ENCODE measurements at places on chromosomes 4 and X. TPM values are rescaled to one million over a fixed set of nuclear protein-coding genes. Genes with fewer than 3 reads are reported as not detected.

- no peak for DNase-seq
Measured at GRCh38 chr4:72489267-72489666, 79.8 kb downstream of the ADAMTS3 start.

GRCh38 chrX:15497865-15498264 lies 2.7 kb upstream of the BMX start:
- DNase-seq, result peak; percentile 75

DNA sequence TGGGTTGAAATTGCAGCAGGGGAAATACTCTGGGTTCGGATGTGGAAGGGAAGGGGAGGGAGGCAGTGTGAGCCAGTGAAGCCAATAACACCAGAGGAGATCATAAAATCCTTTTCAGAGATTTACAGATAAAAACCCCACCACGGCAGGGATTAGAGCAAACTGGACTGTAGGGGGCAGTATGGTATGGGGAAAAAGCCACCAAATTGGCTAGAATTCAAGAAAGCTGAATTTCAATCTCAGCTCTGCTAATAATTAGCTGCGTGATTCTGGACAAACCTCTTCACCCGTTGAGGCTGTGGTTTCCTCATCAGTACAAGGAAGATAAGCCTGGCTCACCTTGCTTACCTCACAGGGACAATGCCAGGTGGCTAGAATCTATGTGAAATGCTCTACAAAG lies 108.1 kb downstream of the ATG4A start:
- DNase-seq, result peak; percentile 48

DNA sequence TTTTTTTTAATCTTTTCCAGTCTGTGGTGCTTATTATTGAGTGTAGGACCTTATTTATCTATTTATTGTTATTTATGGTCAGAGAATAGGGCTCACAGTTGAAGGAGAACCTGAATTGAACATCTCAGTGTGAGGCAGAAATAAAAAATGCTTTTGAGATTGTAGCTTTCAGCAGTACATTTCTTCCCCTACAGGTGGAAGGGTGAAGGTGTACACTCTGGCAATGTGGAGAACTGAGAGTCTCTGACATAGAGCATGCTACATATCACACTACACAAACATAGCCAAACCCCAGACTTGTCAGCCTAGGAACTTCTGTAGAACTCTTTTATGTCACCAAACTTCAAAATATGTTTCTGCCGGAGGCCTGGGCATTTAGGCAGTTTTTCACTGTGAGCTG lies 140.2 kb downstream of the STIM2 start:
- no peak for DNase-seq

- DNase-seq, result no peak
Measured at GRCh38 chrX:49101629-49101984, 21.9 kb upstream of the WDR45 start.

GRCh38 chr4:41661442-41662076 lies 87.0 kb downstream of the PHOX2B start:
- DNase-seq, result peak; percentile 58

- no peak for DNase-seq
Measured at GRCh38 chr4:150909116-150909515, 106.0 kb downstream of the LRBA start.

DNA sequence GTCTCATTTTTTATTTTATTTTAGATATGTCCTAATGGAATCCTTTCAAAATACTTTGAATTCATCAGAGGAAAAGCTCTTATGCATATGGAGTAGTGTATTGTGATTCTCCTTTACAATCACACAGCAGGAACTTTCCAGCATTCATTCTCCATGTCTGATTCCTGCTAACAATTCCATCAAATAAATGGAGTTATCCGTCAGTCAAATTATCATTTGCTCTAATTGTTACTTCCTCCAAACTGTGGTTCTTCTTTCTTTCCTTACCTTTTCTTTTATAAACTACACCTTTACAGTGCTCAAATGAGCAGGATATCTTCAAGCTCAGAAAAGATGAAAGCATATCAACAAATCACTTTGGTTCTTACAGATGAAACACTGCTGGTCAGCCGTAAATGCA lies 80.4 kb downstream of the EPHA5 start:
- no peak for DNase-seq

GRCh38 chr4:121182296-121182695 lies 18.2 kb upstream of the TNIP3 start:
- DNase-seq, result no peak

DNA sequence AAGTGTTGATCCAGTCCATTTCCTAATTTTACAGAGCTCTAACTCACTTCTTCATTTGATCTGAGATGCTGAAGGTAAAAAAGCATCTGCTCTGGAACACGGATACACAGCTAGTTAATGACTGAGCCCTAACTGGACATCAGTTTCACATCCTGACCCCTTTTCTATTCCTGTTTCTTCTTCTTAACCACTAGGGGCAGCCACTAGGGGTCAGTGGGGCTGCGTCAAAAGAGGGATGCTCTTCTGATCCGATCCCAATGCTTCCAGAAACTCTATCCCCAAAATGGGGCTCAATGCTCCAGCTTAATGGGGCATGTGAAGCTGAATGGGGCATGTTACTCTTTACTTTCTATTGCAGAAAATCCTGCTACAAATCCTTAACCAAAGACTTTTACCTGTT lies 33.4 kb upstream of the PHKA2 start:
- peak; percentile 16 for DNase-seq

DNA sequence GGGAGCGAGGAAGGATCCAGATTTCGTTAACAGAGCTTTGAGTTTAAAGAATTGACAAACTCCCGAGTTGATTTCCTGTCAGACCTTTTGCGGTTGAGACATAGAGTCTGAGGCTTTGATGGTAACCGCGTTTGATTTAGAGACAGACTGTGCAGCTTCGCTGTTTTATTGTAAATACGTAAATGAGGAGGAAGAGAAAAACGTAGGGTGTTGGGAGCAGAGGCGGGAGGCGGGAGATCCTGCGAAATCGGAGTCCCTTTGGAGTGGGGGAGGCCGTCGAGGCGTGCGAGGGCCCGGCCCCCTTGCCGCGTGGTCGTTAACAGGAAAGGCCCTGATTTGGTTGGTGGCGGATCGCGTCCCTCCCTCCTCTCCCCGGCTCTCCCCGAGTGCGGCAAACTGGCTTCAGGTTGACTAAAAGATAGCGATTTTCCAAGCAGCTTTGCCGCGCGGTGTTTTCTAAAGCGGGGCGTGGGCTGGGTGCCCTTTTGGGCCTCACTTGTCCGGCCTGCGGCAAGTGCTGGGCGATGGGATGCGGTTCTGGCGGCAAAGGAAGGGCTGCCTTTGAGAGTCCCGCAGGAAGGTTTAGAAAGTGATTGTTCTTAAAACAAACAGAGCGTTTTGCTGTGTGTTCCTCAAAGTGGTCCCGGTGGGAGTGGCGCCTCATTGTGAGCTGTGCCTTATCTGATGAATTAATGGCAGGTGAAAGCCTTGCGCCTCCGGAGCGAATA lies 857 bp downstream of the SCML1 start:
- peak; percentile 9 for DNase-seq

DNA sequence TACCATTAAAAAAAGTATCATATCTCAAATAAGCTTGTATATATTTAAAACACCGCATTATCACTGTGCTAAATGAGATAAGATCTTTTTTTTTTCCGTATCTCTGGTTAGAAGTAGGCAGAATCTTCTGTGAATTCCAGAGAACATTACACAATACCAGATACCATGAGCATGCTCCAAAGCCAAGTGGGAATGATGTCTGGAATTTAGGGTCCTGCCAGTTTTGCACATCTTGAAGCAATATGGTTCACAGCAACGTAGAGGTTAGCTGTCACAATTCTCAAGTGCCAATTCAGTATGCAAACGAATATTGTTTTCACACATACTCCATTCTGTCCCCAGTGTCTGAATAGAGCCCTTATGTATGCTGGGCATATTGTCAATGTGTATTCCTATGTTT lies 127.5 kb upstream of the NEIL3 start:
- DNase-seq, result no peak

- DNase-seq, result peak; percentile 53
Measured at GRCh38 chrX:18895189-18895951, 88.5 kb downstream of the PHKA2 start.

DNA sequence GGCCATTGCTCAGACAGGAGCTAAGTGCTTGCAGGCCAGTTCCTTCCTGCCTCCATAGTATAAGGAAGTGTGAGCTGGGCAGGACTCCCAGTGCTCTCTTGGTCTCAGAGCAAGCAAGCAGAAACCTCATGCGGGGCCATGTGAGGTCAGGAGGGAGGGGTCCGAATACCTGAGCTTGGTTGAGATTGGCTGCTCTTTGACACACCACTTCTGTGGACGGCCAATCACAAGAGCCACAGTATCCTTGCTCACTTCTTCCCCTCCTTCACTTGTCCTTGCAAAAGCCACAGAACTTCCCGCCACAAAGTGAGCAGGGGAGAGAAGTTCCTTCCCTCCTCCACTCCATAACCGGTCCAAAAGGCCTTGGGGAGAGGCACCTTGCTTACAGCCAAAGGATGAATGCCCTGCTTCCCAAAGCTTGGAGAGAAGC lies 56.7 kb downstream of the PRPS1 start:
- DNase-seq, result peak; percentile 81

DNA sequence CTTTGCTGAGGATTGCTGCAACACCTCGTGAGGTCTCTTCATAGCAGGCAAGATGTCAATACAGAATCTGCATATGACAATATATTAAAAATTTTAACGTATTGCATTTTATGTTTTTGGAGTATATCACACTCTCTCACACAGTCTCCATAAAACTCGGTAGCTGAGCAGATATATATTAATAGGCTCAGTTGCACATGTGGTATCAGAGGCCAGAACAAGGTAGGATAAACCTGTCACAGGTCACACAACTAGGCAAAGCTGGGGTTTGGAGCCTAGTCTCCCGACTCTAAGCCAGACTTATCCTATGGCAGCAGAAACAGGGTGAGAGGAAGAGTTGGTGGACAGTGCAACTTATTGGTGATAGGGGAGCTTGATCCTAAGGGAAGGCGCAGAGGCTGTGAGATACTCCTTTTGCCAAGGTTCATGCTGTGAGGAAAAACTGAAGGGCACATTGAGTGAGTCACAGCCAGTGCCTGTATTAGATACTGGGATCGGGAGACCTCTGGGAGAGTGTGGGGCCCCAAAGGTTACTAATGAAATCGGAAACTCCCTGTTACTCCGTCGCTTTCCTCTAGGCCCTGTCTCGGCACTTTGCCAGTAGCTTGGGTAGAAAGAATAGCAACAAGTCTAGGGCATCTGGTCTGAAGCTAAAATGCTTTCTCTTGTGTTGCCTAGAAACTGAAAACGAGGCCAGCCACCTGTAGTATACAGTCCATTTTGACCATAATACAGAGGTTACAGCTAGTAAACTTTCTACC lies 195.7 kb downstream of the ARHGAP10 start:
- DNase-seq, result peak; percentile 83

DNA sequence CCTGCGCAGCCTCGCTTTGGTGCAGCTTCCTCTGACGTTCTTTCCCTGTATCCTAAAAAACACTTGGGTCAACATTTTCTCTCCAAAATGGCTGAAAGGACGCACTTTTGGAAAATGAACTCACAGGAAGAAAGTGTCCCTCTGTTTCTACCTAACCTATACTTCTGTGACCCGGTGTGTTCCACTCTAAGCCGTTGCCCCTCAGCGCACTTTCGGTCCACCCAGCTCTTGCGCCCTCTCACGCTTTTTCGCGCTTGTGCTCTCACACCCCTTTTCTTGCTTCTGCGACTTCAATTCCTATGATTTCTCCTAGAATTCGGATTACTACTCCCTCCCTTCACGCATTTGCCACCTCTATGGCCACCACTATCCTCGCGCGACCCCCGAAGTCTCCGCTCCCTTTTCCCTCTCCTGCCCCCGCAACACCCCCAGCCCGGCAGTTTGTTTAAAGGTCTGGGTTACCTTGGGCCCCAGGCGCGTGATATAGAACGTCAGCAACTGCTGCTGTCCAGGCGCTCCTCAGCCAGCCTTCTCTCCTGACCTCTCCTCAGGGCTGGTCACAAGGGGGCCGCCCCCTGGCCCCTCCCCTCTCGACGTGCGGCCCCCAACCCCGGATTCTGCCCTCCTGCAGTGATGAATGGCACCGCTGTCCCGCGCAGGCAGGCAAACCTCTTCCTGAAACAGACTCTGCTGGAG lies at the start of gene USP51:
Gene USP51 (minus strand): TSS at position 535 of the 696 bp plus-strand sequence. CDS start 909 bp downstream, outside the sequence.
- DNase-seq, result peak; percentile 42

DNA sequence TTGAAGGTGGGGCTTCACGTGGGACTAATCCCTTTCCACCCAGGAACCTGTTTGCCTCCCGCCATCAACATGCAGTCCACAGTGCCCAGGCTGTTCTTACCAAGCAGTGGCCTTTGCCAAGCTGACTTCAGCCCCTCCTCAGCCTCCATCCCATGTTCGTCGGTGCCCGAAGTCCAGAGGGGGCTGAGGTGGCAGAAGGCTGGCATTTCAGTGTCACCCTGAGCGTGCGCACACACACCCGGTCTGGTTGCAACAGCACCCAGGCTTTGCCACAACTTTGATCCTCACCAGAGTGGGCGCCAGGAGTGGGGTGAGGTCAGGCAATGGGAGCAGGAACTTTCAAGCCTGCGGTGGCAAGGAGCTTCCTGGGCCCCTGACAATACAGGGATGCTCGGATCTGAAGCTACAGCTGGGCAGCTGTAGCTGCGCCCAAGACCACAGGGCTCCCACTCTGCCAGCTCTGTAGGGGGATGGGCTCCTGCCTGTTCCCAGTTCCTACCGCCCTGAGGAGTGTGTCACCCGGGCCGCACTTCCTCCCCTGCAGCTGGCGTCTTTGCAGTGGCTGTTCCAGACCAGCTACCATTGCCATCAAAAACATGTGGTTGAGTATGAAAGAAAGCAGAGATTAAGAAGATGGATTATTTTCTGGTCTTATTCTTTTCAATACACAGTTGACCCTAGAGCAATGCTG lies 428.0 kb downstream of the EPHA5 start:
- no peak for DNase-seq

The EMD gene
- 14.5 TPM for total RNA-seq

The IL2RG gene
- not detected for total RNA-seq

The BRS3 gene
- not detected for total RNA-seq

The DACH2 gene
- not detected for total RNA-seq

The DCLK2 gene
- 1.2 TPM for total RNA-seq

The NAA11 gene
- not detected for total RNA-seq

The GUCY1A1 gene
- 12.9 TPM for total RNA-seq

The SRPK3 gene
- total RNA-seq, result 0.40 TPM

The CXCL3 gene
- 0.22 TPM for total RNA-seq

The PABPC4L gene
- 0.20 TPM for total RNA-seq

The MSANTD1 gene
- 0.40 TPM for total RNA-seq

The HSD17B13 gene
- total RNA-seq, result under 0.01 TPM

The GAGE12D gene
- total RNA-seq, result not detected

The KLHL13 gene
- 1.7 TPM for total RNA-seq

The TNMD gene
- total RNA-seq, result not detected

Data from lung microvascular endothelial cell (primary cell).